Non-pigmented ciliary epithelial cell (primary cell): ENCODE measurements at places on chromosomes 12 and 14.

DNA sequence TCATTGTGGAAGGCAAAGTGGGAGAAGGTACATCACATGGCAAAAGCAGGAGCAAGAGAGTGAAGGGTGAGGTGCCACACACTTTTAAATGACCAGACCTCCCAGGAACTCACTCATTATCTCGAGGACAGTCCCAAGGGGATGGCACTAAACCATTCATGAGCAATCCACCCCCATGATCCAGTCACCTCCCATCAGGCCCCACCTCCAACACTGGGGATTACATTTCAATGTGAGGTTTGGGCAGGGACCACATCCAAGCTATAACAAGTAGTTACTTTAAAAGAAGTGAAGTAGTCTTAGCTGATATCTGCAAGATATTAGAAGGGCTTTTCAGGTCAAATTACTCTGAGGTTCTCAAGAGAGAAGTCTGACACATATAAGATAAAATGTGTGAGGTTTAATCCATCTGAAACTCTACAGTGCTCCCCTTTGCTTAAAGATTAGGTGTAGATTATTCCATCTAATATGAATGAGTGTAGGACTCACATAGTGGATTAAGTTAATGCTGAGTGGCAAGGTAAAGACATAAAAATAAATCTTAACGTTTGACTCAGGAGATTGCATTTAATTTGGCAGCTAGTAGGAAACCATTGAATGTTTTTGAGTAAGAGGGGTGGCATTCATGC, 130.8 kb downstream of the TMX1 start:
- no peak for DNase-seq

- DNase-seq: no peak
Measured at GRCh38 chr12:115504306-115505290, 772.9 kb downstream of the MED13L start.

DNA sequence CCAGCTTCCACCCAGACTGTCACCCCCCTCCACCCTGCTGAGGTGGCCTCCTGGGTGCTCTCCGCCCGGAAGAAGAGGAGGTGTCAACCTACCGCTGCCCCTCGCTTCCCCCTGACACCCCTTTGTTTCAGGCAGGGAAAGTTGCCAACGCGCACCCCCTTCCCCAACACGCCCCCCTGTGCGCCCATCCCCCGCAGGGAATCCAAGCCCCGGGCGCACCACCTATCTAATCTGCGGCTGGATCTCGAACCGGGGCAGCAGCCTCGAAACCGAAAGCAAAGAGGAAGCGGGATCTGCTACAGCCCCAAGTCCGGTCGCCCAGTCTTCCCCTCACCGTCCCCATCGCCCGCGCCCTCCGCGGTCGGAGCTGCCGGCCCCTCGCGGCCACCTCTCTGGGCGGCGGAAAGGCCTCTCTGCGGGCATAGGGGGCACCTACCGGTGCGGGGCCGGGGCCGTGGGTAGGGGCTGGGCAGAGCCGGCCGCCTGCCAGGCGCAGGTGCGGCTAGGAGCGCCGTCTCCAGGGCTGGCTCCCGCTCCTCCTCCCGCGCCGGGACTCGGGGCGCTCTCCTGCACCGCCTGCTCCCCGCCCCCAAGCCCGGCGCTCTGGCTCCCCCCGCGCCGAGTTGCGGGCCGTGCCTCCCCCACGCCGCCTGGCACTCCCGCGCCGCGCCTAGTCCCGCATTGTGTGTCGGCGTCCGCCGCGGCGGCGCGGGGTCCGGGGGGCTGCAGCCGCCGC, 18.3 kb upstream of the PLEKHH1 start:
- no peak for DNase-seq

- DNase-seq: no peak
Measured at GRCh38 chr14:55539975-55540374, 40.0 kb upstream of the KTN1 start.

- DNase-seq: peak; percentile 74
Measured at GRCh38 chr12:58310368-58310767, 369.0 kb downstream of the ATP23 start.
